ENCODE measurements at places on chromosomes 4 and X.

DNA sequence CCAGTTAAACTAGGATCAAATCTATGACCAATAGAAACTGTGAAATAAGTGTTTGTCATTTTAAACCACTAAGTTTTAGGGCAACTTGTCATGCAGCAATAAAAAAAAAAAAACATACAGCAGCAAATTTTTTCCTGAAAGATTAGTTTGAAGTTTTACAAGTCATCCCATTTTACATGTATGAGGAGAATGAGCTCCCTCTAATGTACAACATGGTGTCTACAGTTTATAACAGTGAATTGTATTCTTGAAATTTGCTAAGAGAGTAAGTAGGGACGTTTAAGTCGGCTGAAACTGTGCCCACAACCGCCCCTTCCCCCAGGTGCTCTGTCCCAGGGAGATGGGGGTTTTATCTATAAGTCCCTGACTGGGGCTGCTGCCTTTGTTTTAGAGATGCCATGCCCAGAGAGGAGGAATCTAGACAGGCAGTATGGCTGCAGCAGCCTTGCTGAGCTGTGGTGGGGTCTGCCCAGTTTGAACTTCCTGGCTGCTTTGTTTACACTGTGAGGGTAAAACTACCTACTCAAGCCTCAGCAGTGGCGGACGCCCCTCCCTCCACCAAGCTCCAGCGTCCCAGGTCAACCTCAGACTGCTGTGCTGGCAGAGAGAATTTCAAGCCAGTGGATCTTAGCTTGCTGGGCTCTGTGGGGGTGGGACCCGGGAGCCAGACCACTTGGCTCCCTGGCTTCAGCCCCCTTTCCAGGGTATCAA lies 499.3 kb upstream of the CT83 start:
- peak; percentile 3 for DNase-seq

- DNase-seq = no peak
These were observed 155.5 kb downstream of the RAB28 start for GRCh38 chr4:13328591-13328990.

DNA sequence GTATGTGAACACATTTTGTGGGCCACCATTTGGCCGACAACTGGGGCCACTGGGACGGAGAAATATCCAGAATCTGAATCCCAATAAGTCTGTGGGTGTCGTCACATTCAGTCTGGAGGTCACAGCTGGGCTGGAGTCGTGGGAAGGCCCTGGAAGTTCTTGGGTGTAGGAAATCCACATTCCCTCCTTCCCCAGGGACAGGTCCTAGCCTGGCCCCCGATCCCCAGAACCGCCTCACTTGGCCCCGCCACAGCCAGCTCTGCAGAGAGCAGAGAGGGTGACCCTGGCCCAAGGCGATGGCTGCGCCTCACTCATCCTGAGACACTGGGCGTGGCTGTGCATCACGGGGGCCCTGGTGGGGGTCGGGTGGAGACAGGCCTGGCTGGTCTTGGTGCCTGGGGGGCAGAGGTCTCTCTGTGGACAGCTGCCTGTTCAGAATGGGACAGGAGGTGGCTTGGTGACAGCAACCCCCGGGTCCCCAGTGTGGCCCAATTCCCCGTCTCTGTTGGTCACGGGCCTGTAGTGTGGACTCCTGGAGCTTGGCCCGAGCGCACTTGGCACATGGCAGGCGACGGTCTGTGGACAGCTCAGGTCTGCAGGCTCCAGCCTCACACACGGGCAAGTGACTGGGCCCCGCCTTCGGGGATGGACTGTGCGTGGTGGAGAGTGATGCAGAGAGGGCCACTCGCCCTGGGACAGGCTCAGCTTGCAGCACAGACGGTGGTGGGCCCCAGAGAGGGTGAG lies 16.4 kb downstream of the DOK7 start:
- DNase-seq = no peak

DNA sequence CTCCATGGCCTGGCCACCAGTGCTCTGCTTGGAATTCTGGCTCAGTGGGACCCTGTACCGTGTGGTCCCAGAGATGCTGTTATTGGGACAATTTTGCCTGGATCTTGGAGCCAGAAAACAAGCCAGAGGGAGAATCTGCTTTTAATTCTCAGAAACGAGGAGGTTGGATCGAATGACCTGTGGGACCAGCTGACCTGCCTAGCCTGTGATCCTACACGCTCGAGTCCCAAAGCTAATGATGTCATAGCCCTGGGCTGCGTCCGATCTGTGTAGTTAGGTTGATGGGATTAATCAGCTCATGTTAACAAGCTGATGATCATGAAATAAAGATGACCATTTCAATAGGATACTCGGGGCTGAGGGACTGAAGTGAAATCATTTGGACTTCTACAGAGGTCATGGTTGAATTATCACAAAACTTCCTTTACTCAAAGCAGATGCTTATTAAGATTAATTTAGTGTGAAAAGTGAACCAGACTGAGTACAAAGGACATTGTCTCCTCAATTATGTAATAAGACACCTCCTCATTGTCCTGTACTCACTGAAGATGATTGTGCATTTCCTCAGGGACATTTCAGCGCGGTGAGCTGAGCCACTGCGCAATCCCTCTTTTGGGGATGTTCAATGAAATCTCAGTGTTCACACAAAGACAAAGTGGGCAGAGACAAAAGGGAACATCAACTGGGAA lies 51.9 kb upstream of the STX18 start:
- no peak for DNase-seq

- DNase-seq = no peak
These were observed 2.4 kb downstream of the MYOZ2 start for GRCh38 chr4:119138046-119138445.

DNA sequence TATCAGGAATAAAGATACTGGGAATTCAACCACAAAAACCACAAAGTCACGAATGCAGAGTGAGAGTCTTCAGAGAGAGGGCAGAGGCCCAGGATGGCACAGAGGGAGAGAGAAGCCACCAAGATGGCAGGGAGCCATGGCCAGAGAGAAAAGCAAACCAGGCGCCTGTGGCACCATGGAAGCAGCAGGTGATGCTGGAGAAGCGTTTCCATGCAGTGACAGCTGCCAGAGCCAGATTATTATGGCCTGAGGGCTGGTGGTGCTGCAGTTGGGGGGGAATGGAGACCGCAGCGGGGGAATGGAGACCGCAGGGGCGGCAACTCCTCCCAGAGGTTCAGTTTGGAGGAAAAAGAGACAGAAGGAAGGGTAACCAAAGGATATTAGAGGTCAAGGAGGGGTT lies 5.8 kb downstream of the TAFAZZIN start:
- DNase-seq = no peak

- no peak for DNase-seq
These were observed 1.3 kb downstream of the FAM149A start for GRCh38 chr4:186105647-186106321.

DNA sequence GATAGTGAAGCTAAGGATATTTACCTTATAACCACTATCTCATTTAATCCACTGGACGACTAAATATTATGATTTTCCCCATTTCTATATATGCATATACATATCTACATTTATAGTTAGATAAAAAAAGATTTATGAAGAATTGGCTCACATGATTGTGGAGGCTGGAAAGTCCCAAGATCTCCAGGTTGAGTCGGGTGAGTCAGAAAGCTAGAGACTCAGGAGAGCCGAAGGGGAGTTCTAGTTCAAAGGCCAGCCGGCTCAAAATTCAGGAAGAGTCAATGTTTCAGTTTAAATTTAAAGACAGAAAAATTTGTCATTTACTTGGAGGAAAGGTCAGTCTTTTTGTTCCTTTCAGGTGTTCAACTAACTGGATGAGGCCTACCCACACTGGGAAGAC lies 158.2 kb upstream of the CPEB2 start:
- DNase-seq = no peak

- DNase-seq = no peak
These were observed 92.6 kb downstream of the TSPAN5 start for GRCh38 chr4:98565681-98566301.

DNA sequence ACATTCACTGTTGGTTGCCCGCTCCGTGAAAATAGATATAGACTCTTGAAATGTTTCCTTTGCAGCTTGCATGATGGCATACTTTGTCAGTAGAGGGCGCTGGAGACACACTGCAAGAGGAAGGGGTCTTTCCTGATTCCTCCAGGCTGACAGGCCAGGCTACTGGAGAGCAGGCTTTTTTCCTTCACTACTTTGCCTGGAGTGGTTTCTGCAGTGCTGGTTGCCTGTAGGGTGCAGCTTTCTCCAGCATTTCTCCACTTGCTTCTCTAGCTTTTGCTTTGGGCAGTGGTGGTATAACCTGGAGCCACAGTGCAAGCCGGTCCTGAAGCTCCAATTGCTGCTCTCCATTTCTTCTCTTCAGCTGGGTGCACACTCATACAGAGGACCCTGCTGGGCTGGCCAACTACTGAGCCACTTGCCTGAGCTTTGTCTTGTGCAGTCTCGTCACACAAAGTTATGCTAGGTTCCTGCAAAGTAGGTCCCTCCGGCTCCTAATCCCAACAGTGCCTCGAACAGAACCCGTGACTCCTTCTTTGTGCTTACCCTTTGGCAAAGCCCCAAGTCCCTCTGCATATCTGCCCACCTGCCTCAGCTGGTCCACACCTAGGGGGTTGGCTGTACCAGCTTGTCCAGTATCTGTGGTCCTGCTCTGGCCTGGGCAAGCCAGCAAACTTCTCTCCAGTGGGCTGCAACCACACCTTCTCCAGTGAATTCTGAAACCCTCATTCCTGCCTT lies 46.3 kb downstream of the RASSF6 start:
- DNase-seq = peak; percentile 85

- DNase-seq = no peak
These were observed 124.2 kb downstream of the SOWAHB start for GRCh38 chr4:76773766-76774165.

DNA sequence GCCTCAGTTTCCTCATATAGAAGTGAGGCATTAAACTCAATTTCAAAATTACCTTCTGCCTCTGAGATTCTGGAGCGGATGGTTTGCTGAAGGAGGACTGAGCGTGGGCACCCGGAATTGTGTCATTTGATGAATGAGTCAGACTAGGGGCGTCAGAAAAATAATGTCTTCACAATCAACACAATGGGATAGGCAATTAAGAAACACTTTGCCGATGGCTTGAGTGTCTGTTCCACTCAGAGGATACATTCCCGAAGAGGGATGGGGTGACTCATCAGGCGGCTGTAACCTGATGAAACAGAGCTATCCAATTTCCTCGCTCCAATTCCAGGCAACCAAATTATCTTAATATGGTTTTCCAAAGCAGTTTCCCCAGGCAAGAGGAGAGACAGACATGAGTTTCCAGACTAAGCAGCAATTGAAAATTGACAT lies 1.2 kb upstream of the CHRNA9 start:
- no peak for DNase-seq

DNA sequence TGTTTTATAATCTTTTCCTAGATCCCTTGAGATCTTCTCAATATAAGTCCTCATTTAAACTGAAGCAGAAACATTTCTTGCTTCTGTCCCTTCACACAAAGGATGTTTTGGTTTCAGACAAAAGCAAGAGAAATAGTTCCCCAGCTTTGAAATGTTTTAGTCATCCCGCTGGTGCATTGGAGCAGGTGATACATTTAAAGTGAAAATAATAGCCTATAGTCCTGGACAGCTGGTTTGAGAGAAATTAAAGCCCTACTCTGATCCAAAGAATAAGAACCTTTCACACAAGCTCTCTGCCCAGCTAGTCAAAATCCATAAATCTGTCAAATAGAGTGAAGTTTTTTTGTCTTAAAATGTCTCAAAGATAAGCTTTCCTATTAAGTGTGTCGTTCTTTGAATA lies 79.4 kb downstream of the LUZP4 start:
- DNase-seq = no peak

DNA sequence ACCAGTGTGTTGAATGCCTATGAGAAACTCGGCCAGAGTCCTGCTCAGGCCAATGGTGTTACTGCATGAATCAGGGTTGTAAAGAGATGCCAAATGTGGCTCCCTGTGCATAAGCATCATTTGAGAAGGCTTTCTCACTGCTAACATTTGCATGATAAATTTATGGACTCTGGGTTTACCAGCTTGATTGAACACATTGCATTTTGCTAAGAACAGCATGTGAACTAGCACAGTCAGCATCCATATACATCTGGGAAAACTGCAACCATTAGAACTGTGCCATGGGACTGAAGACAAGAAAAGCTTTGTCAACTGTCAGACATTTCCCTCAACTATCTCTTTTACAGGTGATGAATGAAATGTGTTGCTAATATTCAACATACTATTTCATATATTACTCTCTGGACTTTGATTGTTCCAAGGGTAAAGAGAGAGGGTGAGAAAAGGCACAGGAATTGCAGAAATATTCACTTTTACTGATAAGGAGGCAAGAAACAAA lies 1427.4 kb upstream of the ADGRL3 start:
- DNase-seq = no peak

- no peak for DNase-seq
These were observed 31.8 kb downstream of the PRRG1 start for GRCh38 chrX:37380924-37381323.

DNA sequence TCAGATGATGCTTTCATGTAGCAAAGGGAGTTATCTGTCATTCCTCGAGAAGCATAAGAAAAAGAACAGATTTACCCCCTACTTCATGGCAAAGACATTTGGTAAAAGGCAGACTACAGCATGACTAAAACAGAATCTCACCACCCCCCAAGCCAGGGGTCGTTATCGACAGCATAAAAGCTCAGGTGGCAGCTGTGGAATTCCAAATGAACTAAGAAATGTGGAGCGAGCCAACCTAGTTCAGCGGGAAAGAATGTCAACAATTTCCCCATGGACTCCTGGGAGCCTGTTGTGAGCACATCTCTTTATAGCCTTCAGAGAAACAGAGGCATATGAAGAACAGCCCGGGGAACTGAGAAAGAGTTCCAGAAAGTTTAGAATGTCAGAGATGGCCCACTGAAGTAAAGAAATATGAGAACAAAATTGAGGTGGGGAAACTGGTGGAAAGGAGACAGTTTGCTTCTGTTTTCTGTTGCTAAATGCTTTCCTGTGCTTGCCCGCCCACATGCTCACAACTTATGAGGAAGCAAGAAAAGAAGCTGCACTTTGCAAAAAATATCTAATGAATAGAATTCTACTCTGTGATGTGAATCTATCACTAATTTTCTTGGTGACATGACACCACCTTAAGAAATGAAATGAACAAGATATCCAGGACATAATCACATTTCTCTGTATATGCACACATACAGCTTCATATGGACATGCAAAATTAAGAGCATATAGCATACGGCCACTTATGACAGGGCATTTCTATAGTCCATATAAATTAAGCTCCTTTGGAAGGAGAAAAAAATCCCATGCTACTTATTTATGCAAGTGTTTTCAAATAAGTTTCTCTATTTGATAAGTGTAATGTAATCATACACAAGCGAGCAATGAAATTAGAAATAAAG lies 135.3 kb upstream of the MID1 start:
- DNase-seq = peak; percentile 49

- DNase-seq = no peak
These were observed 19.5 kb downstream of the EPGN start for GRCh38 chr4:74327762-74328161.

DNA sequence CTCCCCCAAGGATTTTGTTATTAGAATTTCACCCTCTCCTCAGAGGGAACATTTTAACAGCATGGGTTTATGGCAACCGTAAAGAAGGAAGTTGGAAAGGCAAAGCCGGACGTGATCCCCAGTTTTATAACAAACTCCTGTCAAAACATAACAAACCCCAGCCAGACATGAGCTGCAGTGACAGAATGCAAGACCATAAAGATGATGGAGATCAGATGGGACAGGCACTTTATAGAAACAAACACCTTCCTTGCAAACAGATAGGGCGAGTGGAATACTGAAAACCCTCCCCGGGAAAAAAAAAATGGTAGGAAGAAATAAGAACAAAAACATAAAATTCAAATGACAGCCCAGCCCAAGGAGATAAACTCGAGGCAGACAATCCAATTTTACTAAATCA lies 281.4 kb downstream of the LDB2 start:
- DNase-seq = peak; percentile 74

All from renal pelvis (tissue), 12 donors.